ENCODE measurements at places on chromosomes 1 and 21.

DNA sequence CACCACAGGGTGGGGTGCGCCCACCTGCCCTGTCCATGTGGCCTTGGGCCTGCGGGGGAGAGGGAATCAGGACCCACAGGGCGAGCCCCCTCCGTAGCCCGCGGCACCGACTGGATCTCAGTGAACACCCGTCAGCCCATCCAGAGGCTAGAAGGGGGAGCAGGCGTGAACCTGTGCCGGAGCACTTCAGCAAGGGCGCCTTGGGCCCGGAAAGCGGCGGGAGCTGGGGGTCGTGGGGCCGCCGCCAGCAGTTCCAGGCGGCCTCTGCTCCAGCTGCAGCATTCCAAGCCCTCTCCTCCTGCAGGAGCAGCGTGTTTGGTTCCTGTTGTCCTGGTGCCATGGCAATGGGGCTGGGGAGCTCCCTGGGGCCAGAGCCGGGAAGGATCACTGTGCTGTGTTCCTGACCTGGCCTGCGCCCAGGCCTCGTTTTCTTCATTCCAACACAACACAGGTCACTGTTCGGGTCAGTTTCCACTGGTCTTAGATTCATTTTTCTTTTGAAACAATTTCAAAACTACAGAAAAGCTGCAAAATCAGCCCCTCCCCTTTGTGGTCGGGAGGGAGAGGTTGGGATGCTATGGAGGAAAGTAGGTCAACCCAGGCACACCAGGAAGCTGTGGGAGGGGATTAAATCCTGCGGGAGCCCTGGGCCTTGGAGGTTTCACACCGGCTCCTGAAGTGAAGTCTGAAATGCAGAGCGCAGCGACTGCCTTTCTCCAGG is 18.8 kb downstream of the SLX9 start:
- DNase-seq: no peak

- no peak for DNase-seq
Observed at GRCh38 chr1:180909462-180909976, 3.2 kb upstream of the KIAA1614 start.

- no peak for DNase-seq
Observed at GRCh38 chr1:180586671-180587155, 27.9 kb downstream of the OVAAL start.

- no peak for DNase-seq
Observed at GRCh38 chr1:226653311-226653921, 85.7 kb downstream of the ITPKB start.

- DNase-seq: no peak
Observed at GRCh38 chr1:15192916-15193550, 39.5 kb downstream of the TMEM51 start.

- no peak for DNase-seq
Observed at GRCh38 chr1:10843697-10844096, 47.3 kb upstream of the CASZ1 start.

- no peak for DNase-seq
Observed at GRCh38 chr1:206786212-206786886, 14.1 kb upstream of the IL10 start.

GRCh38 chr1:228944935-228945371 is 209.7 kb downstream of the RHOU start:
- DNase-seq: peak; percentile 64

GRCh38 chr1:27157194-27157593 is 2.3 kb upstream of the SLC9A1 start:
- DNase-seq: no peak

GRCh38 chr21:18114810-18115209 is 129.8 kb upstream of the CHODL start:
- DNase-seq: no peak

DNA sequence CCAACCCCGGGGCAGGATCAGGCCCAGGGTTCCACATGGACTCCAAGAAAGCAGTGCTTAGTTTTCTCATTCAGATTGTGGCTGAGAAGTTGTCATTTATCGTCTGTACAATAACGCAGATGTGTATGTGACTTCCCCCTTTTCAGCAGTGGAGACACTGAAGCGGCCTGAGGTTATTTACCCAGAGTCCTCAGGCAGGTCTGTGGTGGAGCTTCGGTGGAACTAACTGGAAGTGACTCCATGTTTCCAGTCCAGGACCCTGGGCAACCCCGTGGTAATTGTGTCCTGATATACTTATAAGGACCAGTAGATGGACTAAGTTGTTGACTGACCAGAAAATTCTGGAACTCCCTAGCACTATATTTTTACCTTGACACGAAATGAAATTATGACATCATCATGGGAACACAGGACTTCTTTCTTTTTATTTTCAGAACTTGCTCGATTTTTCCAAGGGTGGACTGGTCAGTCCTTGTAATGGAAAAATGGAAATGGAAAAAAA is 1.0 kb upstream of the IER5 start:
- DNase-seq: no peak
